ENCODE measurements at places on chromosomes 1 and 21.

GRCh38 chr21:43966946-43967512 is 45.1 kb upstream of the TRAPPC10 start:
- no peak for DNase-seq

GRCh38 chr1:168079761-168080160 is 57.0 kb downstream of the GPR161 start:
- no peak for DNase-seq

GRCh38 chr1:27542463-27543273 is 52.7 kb upstream of the WASF2 start:
- DNase-seq, result no peak

DNA sequence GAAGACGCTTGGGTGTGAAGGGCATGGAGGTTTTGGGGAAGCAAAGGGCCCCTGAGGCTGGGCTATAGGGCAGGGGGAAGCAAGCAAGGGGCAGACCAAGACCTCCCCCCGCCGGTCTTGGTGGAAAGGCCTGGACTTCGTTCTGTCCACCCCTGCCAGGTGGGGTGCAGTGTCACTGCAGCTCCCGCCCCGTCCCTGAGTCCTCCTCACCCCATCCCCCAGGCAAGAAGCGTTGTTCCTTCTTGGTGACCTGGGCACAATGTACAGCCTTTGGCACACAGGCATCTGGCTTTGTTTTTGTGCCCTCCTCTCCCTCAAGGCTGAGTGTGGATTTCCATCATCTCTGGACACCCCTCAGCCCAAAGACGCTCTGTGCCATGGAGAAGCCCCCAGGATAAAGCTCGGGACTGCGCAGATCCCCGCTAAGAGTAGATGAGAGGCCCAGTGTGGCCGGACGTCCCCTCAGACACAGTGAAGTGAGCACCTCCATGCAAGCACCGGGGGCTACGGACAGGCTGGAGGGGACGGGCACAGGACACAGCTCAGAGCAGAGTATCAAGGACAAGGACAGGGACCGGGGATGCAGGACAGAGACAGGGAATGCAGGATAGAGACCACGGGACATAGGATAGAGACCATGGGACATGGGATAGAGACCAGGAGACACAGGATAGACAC is 89.4 kb upstream of the ACTRT2 start:
- DNase-seq, result no peak

DNA sequence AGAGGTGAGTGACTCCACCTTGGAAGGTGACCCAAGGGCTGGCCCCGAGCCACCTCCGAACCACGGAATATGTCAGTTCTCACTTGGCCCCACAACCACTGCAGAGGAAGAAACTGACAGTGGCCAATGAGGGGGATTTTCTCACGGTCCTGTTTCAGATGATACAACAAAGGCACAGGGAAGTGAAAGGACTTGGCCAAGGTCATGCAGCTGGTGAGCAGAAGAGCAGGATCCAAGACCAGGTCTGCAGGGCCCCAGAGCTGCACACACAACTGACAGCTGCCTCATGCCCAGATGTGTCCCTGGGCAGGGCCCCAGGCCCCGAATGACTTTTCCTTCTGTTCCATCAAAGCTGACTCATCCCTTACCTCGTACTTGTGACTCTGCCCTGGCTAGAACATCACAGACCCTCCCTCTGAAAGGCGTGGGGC is 25.8 kb upstream of the EVA1B start:
- DNase-seq, result no peak

DNA sequence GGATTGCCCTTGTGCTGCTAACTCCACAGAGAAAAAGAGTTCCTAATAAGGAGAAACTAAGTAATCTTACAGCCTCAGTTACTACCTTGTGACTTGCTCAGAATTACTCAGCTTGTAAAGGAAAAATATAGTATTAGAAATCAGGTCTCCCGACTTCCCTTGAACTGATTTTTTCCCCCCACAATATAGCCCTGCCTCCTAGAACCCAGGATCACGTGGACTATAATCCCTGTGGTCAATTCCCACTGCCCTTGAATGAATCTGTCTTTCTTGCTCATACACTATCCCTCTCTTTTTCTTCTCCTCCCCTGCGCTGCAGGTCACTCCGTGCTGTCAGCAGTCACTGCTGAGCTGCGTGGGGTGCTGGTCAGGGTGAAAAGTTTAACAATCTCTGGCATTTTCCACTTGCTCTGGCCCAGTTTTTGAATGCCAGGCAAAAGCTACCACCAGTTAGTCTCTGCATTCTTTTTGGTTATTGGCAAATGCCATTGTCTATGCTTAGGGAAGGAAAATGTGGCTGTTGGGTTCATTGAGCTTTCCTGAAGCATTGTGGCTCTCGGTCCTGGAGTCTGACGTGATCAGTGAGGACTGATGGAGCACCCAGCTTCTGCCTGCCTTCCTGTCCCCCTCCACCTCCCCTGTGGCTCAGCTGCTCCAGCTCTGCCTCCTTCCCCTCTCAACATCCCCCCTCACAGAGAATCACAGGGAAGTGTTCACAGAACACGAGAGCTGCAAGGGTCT is 1.9 kb upstream of the MYOC start:
- no peak for DNase-seq

DNA sequence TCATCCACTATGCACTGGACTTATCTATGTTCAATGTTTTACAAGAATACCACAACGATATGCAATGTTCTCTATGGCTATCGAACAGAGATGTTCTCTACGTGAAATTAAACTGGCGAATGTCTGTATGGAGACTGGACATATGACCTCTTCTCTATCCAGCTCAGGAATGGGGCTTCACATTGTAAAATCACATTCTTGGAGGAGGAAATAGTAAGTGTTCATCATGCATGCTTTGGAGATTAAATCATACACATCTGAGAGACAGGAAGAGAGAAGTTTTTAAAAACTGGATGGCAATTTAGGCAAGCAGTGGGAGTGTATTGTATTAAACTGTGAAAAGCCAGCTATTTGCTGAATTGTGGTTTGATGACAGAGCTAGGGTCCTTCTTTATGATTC is 47.9 kb upstream of the RGL1 start:
- DNase-seq, result no peak

DNA sequence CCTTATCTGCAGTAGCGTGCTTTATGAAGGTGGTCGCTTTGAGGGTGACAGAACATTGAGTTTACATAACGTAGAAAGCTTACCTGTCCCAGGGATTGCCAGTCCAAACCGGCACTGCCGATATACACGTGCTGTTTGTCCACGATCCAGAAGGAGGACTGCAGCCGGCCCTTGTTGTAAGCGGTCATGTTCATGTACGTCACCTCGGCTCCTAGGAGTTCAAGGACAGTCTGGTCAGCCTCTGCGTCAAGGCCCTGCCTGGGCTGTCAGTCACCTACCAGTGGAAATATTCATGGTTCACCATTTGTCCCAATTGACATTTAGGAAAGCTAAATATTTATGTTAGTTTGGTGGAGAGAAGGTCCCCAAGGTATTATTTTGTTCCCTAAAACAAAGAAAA is 221.0 kb upstream of the MAP1LC3C start:
- no peak for DNase-seq

DNA sequence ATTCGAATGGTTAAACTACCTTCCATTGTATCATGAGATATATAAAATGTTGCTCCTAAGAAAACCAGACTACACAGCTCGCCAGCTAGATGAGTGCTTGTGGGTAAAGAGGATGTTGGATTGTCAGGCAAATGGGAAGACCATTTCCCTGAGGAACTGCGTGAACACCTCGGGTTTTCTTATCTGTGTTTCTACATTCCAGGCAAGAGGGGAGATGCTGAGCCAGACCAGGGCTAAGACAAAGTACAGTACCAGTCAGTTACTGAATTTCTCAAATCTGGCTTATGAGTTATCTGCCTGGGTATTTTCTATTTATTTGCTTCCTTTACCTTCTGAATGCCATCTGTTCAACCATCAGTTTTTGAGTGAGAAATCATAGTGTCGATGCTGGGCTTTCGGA is 170.8 kb downstream of the PLA2G4A start:
- DNase-seq, result no peak

DNA sequence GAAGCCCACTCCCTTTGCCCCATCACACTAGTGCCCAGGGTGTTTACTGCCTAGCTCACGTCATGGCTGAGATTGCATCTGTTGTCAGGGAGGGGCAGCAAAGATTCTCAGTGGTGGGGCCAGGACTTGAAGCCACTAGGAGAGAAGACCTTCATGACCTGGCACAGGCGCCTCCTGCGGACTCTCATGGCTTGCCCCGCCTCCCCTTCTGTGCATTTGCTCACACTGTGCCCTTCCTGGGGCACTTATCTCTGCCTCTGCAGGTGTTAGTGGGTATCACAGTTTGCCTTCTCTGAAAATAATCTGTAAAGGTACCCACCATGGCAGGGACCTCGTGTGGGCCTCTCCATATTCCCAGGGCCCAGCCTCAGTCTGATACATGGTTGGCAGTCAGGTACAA is 20.1 kb downstream of the PTPRU start:
- DNase-seq, result no peak

DNA sequence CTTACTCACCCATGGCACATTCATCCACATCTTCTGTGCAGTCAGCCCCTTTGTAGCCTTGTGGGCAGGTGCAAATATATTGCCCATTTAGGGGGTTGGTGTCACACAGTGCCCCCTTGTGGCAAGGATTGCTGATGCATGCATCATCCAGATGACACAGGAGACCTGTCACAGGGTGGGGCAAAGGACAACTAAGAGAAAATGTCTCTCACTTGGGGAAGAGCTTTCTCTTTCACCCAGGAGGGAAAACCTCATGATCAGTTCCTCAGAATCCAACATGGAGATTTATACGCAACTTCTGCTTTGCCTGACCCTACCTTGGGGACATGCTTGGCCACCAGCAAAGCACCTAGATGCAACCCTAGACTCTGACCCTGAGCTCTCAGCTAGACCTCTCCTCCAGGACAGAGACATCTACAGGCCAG is 71.8 kb upstream of the ADAM30 start:
- peak; percentile 63 for DNase-seq

- DNase-seq, result no peak
These were observed 24.8 kb downstream of the TGFB2 start for GRCh38 chr1:218369688-218370511.
